ENCODE measurements at places on chromosomes 5 and 9.
A peak's percentile ranks its signal among the peaks of the same experiment; 100 is the strongest.

GRCh38 chr9:84862308-84862707 lies 192.8 kb downstream of the NTRK2 start:
- DNase-seq = no peak

DNA sequence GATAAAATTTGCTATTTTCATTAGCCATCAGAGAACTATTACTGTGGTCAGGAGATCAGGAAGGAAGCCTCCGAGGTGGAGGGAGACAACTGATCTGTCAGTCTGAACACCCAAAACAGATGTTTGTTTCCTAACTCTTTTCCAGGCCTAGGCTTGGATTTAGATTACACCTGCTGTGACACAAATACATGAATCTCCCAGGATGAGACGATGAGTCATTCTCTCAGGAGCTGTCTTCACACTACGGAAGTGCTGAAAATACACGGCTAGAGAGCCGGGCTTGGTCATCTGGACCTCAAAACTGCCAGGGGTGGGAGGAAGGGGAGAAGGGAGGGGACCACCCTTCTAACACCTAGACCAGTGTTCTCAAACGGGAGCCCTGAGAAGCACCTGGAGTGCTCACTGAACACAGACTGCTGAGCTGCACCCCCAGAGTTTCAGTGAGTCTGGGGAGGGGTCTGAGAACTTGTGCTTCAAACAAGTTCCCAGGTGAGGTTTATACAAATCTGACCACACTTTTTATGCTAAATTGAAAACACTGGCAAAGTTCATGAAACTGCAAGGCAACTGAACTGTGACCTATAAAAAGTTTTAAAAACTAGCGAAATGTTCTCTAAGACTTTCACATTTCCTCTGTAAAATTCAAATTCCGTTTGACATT lies 80.3 kb upstream of the EQTN start:
- no peak for DNase-seq

- no peak for DNase-seq
Observed at GRCh38 chr5:163105456-163105855, 331.9 kb upstream of the CCNG1 start.

DNA sequence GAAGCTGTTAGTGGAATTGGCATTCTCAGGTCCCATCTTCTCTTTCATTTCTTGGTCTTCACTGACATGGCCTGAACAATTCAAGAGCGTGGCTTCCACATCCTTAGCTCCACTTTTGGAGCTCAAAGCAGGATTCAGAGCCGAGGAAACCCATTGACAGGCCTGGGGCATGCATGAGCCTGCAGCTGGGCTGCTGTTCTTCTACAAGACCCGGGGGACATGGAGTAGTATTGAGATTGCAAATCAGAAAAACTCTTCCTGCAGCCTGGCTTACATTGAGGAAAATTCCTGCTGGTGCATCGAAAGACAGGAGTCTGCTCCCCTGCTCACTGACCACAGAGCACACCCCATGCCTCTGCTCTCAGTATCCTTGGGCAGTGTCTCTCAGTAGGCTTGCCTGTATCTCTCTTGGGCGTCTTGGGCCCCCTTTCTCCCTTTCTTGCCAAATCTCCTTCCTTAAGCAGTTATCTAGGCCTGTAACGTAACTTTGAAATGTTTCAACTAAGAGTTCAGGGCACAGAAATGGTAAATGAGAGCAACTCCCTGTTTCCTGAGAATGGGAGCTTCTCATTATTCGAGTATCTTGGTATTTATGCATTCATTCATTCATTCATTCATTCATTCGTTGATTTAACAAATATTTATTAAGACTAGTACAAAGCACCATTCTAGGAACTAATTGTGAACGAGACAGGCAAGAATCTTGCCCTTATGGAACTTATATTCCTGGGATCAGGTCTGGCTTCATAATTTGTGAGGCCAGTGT lies 603.6 kb upstream of the CLINT1 start:
- no peak for DNase-seq

DNA sequence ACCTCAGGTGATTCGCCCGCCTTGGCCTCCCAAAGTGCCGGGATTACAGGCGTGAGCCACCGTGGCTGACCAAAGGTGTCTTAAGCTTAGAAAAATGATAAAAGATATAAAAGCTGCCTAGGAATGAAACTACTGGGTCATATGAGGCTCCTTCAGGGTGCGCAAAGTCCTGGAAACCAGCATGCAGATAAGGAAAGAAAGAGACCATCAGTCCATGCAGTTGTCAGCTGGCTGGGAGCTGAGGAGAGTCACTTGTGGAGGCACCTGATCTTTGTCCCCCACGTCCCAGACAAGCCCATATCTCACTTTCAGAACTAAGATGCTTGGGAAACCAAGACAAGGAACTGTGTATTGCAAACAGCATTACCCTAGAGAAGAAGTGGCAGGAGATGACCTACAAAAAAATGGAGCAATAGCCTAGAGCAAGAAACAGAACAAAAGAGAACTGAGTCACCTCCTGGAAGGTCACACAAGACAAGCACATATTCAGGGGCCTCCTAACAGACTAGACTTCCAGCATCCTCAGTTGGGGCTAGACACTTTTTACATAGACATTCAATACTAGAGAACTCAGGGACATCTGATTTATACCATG lies 2.8 kb upstream of the CCDC125 start:
- no peak for DNase-seq

- DNase-seq = no peak
Observed at GRCh38 chr9:94825611-94825958, 99.1 kb downstream of the AOPEP start.

- no peak for DNase-seq
Observed at GRCh38 chr9:86039991-86040860, 59.1 kb downstream of the GOLM1 start.

- no peak for DNase-seq
Observed at GRCh38 chr9:94584555-94584954, 9.1 kb downstream of the FBP2 start.

GRCh38 chr5:111697881-111698757 lies 58.9 kb downstream of the NREP start:
- no peak for DNase-seq

- DNase-seq = peak; percentile 48
Observed at GRCh38 chr5:40441733-40442132, 238.0 kb upstream of the PTGER4 start.

DNA sequence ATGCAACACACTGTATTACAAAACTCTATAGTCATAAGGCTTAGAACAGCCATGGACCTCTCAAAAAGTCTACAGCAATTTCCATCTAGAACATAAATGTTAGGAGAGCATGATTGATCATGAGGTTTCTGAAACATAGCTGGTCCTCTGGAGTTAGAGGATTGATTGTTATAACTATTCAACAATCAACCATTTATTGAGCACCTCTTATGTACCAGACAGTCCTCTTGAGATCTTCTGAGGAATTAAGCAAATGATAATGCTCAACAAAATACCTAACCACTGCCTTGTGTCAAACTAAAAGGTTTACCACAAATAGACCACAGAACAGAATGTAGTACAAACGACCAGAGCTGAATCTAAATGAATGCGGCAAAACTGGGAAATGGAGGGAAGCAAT lies 3.4 kb upstream of the AGTPBP1 start:
- DNase-seq = no peak

- DNase-seq = no peak
Observed at GRCh38 chr5:179126506-179126991, 66.4 kb downstream of the ZNF354C start.

- DNase-seq = no peak
Observed at GRCh38 chr5:173671121-173671949, 54.9 kb upstream of the BOD1 start.

DNA sequence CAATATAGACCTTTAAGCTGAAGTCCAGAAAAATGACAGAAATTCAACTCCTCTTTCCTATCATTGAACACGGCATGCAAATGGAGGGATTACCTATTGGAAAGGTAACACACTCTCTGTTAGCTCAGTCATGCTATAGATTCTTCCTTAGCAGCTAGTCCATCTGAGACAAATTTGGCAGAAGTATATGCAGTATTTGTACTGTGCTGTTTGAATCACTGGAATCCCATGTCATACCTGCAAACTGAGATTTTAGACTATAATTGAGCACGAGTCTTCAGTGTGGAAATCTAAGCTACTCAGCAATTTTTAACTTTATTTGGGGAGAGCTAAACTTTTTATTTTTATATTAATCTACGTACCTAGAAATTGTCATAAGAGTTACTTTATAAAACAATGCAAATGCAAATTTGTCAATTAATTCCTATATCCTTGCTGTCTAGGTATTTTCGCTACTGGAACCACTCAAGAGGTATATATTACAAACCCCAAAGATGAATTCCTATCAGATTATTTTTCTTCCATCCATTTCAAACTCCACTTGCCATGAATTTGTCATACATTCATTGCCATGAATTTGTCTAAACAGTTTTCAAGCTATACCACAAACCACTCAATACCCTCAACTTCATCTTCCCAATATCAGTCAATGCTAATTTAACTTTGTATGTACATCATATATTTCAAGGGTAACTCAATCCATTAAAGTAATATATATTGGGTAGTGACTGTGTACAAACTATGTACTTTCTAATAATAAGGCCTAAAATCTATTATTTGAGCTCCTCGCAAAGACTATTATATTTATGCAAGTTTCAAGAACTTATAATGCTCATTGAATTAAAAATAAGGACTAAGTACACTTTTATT lies 224.8 kb downstream of the MEF2C start:
- DNase-seq = no peak

GRCh38 chr5:96408210-96408777 lies 24.8 kb downstream of the PCSK1 start:
- DNase-seq = no peak

- no peak for DNase-seq
Observed at GRCh38 chr9:81562231-81563019, 126.9 kb downstream of the TLE1 start.
